HFFc6 (cell line): ENCODE measurements at places on chromosomes 5 and 9.

GRCh38 chr9:111874500-111874899, 22.1 kb upstream of the UGCG start:
- DNase-seq = no peak

- no peak for DNase-seq
Measured at GRCh38 chr9:13974891-13975290, 339.1 kb downstream of the NFIB start.

DNA sequence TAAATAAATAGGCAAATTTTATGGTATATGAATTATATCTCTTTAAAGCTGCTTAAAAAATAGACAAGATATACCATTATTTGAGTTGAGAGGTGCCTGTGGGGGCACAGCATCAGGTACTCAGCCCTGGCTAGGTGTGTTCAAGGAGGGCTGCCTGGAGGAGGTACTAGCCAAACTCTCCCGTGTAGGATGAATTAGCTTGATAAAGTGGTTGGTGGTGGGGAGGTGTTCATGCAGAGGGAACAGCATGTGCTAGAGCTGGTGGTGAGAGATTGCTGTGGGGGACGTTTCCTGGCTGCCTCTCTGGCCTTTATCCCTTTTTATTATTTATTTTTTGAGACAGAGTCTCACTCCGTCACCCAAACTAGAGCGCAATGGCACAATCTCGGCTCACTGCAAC, 23.2 kb upstream of the NCS1 start:
- no peak for DNase-seq

DNA sequence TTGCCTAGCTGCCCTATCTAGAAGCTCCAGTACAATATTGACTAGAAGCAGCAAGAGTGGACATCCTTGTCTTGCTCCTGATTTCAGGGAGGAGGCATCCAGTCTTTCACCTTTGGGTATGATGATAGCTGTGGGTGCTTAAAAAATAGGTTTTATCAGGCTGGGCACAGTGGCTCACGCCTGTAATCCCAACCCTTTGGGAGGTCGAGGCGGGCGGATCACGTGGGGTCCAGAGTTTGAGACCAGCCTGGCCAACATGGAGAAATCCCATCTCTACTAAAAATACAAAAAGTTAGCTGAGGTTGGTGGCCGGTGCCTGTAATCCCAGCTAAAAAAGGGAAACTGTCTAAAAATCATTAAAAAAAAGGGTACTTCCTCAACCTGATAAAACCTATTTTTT, 2.0 kb upstream of the CAMSAP1 start:
- DNase-seq = no peak

DNA sequence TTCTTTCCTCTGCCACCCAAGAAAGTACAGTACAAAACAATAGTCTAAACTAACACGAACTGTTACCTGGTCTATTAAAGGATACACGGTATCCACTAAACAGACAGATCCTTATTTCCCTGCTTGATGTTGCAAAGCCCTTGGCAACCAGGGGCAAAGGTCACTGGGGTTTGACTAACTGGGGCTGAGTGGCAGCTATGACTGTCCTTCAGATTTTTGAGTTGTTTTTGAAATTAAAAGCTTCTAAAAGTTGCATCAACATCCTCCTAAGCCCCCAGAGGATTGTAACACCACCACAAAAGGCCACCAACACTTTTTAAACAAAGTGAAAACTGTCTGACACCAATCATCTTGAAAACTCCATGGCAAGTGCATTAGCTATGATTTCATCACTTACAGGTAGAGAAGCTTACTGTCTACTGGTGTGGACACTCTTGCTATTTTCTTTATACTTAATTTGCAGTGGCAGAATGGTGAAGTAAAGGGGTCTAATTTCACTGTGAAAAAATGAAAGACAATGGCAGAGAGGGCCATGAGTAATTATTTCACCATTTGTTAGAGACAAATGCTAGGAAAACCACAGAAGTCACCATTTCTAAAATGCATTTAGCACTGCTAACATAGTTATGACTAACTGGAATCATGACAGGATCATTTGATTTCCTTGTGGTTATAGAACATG, 292.4 kb downstream of the EFNA5 start:
- no peak for DNase-seq

DNA sequence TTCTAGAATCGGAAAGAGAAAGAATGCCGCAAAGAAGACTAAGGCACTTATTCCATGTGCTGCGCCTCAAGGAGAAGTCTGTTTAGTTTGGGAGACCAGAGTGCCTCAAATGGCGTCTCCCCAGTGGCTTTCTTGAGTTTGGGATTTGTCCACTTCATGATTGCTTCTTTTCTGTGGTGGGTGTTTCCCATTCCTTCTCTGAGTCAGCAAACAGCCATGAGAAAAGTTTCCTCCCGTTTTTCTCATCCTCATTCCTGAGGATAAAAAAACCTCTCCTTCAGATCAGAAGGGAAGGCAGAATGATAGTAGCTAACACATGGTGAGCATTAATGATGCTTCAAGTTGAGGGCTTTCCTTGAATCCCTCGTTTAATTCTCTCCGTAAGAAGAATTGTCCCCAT, 275.9 kb upstream of the WWC1 start:
- DNase-seq = peak; percentile 16

GRCh38 chr5:151611127-151611775, 20.1 kb upstream of the FAT2 start:
- no peak for DNase-seq

DNA sequence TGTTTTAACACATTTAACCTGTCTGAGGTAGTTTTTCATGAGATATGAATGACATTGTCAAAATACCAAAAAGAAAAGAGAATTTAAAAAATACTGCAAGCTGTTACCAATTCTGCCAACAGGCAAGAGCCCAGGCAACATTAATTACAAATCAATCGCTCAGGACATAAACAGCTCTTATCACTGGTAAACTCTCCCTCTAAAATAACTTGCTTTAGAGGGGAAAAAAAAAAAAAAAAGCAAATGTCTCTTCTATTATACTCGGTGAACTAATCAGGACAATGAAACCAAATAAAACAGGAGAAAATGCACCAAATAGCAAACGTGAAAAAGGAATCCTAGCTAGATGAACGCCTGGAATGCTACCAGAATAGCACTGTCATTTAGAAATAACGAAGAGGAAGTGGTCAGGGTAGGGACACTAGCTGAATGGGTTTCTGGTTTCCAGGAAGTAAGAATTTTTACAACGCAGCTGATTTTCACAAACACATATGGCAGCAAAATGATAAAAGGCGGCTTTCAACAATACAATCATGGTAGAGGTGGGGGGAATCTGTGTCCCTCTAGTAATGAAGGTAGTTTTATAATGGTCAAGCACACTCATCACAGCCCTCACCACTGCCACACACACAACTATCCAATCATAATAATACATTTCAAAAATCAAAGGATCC, 94.9 kb downstream of the DENND1A start:
- DNase-seq = no peak

DNA sequence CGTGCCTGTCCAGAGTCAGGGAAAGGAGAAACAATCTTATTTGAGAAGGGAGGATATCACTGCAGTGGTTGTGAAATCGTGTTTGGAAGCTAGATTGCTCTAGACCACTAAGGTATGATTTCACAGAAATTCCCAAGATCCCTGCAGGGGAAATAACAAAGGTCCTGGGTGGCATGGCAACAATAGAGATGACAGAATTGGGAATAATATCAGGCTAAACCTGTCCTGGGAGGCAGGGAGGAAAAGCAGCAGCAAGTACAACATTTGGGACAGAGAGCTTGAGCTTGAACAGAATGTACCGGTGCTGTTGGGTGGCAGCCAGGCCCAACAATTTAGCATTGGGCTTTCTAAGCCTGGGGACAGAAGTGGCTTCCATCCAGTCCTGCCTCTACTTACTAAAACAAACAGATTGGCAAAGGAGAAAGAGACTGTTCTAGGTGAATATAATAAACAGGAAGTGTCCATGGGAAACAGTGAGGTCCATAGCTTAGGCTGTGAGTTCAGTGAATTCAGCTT, 17.0 kb upstream of the ARHGAP26 start:
- no peak for DNase-seq

- DNase-seq = no peak
Measured at GRCh38 chr5:110809006-110809405, 70.2 kb downstream of the SLC25A46 start.

DNA sequence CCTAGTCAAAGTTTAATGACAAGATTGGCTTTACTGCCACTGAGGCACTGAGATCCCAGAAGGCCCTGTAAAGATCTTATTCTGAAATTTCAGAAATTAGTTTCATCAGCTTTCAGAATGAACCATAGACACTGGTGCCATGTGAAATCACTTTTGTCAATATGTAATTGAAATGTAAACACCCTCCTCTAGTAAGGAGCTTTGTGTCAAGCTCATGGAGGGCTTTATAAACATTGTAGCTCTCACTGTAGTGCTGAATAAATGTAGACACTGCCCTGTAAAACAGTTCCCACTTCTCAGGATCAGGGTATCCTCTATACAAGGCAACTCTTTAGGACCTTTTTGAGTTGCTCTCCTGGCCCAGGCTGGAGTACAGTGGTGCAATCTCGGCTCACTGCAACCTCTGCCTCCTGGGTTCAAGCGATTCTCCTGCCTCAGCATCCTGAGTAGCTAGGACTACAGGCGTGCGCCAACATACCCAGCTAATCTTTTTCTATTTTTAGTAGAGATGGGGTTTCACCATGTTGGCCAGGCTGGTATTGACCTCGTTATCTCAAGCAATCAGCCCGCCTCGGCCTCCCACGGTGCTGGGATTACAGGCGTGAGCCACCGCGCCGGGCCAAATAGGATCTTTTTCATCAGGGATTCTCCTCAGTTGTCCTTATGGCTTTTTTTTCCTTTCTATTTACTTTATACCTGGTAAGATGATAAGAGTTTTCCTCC, 1823.9 kb upstream of the CDH9 start:
- DNase-seq = no peak

DNA sequence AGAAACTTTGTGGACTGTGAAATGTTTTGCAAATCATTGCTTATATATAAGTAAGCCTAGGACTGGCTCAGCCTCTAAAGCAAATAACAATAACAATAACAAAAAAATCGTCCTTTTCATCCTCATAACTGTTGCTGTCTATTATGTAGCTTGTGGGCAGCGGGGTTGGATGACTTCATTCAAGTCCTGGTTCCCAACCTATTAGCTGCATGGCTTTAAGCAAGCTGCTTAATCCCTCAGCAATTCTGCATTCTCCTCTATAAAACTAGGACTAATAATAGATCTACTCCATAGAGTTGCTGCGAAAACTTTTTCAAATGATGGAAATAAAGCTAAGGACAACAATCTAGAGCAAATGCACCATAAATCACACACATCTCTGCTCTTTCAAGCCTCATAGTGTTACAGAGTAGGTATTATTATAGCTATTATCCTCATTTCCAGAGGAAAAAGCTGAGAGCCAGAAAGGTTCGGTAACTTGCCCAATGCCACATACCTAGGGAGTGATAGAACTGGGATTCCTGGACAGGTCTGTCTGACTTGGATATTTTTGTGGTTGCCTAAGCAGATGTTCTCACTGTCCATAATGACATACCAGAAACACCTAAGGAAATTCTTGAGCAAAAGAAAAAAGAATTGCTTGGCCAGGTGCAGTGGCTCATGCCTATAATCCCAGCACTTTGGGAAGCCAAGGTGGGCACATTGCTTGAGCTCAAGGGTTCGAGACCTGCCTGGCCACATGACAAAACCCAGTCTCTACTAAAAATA, 98.8 kb upstream of the ADRA1B start:
- DNase-seq = peak; percentile 80

DNA sequence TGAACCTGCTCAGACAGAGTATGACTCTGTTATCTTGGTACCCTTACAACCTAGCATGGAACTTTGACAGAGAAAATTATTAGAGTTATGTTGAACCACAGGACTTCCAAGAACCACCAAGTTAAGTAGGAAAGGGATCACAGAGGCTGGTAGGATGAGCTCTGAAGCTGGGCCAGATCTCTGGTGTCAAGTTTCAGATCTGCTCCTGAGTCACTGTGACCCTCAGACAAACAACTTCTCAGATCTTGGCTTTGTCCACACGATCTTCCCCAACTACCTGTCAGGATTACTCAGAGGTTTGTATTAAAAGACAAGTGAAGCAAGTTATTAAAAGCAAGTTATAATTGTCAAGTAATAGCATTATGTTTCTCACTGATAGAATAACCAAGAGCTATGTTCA, 189.0 kb downstream of the SEC61B start:
- peak; percentile 48 for DNase-seq

DNA sequence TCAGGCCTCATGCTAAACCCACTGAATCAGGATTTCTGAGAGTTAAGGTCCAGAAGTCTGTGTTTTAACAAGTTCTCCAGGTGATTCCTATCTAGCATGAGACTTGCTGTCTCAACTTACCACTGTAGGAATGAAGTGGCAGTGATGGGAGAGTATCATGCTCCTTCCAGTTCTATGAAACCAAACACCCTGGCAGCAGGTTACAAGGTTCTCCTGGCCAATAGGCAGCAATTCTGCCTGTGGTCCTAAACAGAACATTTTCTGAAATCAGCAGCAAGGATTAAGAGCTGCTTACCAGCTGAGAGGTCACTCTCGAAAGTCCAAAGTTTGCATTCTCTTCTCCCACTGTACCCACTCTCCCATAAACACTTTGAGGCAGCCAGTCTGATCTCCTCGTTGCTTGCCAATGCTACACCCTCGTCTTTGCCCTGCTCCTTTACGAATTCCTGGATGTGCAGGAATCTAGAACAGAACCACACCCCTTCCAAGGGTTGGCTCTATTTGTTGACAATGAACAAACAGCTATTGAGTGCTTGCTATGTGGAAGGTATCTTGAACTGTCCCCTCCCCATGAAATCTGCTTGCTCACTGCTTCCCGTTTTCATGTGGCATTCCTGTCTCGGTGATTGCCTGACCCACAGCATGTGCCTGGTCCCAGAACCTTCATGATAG, 100.5 kb downstream of the TMEM174 start:
- DNase-seq = no peak

- DNase-seq = no peak
Measured at GRCh38 chr5:122316656-122317055, 4.6 kb downstream of the SNCAIP start.
